ENCODE measurements at places on chromosomes 4 and X. TPM values are rescaled to one million over a fixed set of nuclear protein-coding genes. Genes with fewer than 3 reads are reported as not detected.

Gene MAGT1
- 39.1 TPM for total RNA-seq

Gene CPLX1
- 0.92 TPM for total RNA-seq

Gene GAGE12E
- total RNA-seq, result not detected

Gene TMPRSS11A
- not detected for total RNA-seq

Gene GABRA4
- total RNA-seq, result 0.03 TPM

Gene ZCCHC4
- total RNA-seq, result 11.4 TPM

Gene HERC5
- 1.7 TPM for total RNA-seq

Gene CCDC149
- total RNA-seq, result 8.6 TPM

Gene NEUROG2
- total RNA-seq, result 0.24 TPM

Gene KLB
- total RNA-seq, result not detected

Gene FDCSP
- total RNA-seq, result not detected

Gene ACOX3
- 26.5 TPM for total RNA-seq

Gene BRCC3
- total RNA-seq, result 7.6 TPM

Gene CXCL1
- not detected for total RNA-seq

Gene CSN1S1
- total RNA-seq, result not detected

Gene ALPK1
- total RNA-seq, result 0.53 TPM

Gene XG
- not detected for total RNA-seq

Gene SPANXB1
- total RNA-seq, result not detected

Gene SAGE1
- not detected for total RNA-seq

Gene GLRB
- total RNA-seq, result 2.5 TPM

Gene BRS3
- total RNA-seq, result not detected

Gene USP11
- 130 TPM for total RNA-seq

Gene PHEX
- total RNA-seq, result 0.21 TPM

Gene USP17L13
- total RNA-seq, result not detected

Gene RAB33B
- 6.6 TPM for total RNA-seq

Gene TBC1D1
- total RNA-seq, result 214 TPM

Gene OPRPN
- total RNA-seq, result not detected

Gene CENPE
- 16.4 TPM for total RNA-seq

Gene TMEM271
- not detected for total RNA-seq

Gene PPP4R3C
- not detected for total RNA-seq

Gene FMR1
- 29.1 TPM for total RNA-seq

Gene SASH3
- not detected for total RNA-seq

Gene FAM47A
- total RNA-seq, result not detected

Gene TMEM144
- total RNA-seq, result 11.6 TPM

Gene HSFX2
- total RNA-seq, result not detected

Gene PUDP
- 105 TPM for total RNA-seq

Gene AFM
- not detected for total RNA-seq
